KBM-7 (cell line): ENCODE measurements at places on chromosomes 3 and 15.

DNA sequence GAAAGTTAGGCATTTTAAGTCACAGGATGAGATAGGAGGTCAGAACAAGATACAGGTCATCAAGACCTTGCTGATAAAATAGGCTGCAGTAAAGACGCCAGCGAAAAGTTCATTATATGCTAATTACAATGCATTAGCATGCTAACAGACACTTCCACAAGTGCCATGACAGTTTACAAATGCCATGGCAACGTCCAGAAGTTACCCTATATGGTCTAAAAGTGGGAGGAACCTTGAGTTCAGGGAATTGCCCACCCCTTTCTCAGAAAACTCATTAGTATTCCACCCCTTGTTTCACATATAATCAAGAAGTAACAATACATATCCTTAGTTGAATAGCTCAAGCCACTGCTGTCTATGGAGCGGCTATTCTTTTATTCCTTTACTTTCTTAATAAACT, 92.7 kb upstream of the PLXND1 start:
- peak; percentile 46 for DNase-seq

DNA sequence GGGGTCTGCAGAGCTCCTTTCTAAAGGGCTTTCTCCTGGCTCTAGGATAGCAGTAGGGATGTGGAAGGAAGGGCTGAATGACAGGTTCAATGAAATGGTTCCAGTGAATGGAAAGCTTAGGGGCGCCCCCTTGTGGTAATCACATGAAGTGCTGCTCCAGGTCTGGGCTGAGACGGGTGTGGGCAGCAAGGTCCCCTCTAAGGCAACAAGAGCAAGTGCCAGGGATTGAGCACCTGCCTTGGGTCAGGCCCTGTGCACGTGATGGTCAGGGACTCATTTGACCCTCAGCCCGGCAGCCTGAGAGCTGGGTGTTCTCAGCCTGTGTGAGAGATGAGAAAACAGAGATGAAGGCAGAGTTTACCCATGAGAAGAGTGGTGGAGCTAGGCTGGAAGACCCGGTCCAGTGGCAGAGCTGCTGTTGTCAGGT, 12.1 kb upstream of the CX3CR1 start:
- peak; percentile 81 for DNase-seq

DNA sequence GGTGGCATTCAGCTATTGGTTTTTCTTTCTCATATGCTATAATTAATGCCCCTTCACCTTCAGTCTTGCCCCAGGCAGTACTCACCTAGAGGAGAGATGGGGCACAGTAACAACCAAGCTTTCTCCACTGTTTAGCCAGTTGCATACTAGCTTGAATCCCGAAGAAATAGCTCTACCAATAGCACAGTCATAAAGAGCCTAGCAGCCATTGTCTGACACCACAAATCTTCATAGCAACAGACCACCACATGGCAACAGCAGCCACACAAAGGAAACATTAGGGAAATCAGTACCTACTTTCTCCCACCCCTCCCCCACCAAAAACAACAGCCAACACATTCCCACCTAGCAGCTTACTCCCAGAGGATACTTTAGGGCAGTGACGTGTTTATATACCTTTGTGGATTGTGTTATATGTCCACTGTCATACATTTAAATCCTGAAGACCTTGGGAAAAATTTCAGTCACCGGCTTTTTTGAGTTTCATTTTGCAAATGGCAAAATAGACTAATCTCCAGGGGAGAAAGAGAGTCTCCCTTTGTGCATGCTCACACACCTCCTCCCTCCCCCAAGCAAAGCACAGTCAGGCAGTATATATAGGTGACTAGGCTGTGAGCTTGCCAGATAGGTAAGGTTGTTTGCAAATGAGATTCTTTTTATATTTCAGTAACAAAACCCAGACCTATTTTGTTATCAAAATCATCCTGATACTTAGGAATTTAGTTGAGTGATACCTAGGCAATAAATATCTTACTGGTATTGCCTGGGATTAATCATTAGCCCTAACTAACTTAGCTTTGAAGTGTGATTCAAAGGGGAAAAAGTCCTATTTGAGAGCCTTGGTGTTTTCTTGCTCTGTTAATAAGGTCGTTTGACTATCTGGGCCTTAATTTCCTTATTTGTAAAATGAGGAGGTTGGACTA, 140.6 kb downstream of the RBPMS2 start:
- peak; percentile 59 for DNase-seq

DNA sequence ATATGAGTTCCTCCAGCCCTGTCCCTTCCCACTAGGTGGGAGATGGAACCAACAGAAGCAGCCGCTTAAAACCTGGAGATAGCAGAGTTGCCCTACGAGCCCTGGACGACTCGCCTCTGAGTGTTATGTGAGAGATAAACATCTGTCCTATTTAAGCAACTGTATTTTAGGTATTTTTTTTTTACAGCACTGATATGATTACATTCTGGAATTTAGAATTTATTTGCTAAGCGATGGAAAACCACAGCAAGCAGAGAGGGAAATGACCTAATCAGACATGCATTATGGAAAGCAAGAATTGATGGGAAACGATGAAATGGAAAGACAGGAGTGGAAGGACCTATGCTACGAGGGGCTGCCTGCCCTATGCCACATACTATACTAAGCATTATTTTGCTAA, 379.0 kb upstream of the IL12A start:
- no peak for DNase-seq

- no peak for DNase-seq
Measured at GRCh38 chr15:31147456-31147855, 45.9 kb upstream of the TRPM1 start.

DNA sequence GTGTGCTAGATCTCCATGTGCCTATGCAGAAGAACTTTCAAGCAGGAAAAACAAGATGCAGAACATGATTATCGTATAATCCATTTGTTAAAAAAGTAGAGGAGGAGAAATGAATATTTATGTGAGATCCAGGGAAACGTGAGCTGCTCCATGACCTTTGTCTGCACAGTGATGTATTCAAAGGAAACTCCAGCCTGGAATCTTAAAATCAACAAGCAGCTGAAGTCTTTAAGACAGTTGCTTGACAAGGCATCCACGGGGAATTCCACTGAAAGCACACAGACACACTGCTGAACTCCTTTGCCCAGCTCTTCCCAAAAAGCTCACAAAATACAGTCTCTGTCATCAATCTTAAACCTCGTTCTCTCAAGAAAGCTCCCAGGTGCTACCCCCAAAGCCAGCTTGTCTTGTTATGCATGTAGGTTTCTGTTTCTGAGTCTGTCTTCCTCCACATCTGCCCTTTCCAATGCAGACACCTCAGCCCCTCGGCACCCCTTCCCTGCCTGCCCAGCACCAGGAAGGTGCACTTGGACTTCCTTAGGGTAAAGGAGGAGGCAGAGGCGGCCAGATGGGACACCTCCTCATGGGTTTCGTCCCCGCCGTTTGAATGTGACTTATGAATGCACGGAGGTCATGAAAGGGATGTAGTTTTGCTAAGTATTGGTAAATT, 28.7 kb downstream of the LRRK1 start:
- no peak for DNase-seq

DNA sequence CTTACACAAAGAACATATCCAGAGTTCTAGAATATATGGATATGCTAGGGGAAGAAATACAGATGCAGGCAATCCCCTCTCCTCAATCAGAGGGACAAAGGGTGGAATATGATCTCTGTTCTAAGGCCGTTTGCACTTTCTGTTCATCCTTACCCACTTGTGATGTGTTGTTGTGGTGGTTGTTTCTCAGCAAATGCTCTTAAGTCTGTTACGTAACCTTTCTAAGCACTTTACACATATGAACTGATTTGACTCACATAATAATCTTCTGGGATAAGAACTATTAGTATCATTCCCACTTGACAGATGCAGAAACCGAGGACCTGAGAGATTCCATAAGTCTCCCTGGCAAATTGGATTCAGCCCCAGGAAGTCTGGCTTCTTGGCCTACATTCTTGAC, 40.5 kb downstream of the NGRN start:
- no peak for DNase-seq

- DNase-seq = peak; percentile 78
Measured at GRCh38 chr3:190701096-190701532, 161.4 kb downstream of the GMNC start.

DNA sequence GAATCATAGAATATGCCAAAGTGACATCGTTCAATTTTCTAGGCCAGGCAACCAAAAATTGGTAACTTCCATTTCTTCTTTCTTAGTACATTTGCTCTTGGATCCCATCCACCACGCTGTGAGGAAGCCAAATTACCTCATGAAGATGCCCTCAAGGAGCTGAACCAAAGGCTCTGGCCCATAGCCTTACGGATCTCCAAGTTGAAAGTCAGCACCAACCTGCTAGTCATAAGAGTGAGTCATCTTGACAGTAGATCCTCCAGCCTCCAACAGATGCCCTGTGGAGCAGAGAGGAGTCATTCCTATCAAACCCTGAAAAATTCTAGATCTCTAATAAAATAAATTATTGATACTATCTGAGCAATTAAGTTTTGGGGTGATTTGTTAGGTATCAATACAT, 322.5 kb upstream of the COL8A1 start:
- DNase-seq = no peak

GRCh38 chr3:176795891-176796290, 401.4 kb downstream of the TBL1XR1 start:
- no peak for DNase-seq

DNA sequence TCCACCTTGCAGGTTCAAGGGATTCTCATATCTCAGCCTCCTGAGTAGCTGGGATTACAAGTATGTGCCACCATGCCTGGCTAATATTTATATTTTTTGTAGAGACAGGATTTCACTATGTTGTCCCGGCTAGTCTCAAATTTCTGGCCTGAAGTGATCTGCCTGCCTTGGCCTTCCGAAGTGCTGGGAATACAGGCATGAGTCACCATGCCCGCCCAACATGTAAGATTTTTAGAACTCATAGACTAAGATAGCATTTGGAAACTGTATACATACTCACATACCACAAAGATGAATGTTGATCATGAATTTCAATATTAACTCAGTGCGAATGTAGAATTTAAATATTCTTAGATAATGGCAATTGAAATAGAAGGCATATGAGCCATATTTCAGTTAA, 718.9 kb downstream of the NLGN1 start:
- DNase-seq = no peak

GRCh38 chr3:181629029-181629428, 82.7 kb upstream of the SOX2 start:
- no peak for DNase-seq

DNA sequence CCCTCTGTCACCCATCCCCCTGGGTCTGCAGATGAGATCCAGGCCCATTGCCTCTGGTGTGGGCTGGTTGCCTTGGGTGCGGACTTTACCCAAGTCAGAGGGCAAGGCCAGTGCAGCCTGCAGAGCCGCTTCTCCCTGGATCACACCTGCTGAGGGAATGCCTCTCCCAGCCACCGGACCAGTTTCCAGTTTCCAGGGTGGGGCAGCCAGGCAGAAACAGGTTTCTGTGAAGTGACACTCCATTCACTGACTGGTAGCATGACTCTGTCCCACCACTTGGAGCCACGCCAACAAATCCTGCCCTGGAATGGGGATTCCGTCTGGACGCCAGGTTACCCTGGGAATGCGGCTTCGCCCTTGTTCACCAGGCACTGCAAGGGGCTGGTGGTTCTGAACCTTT, 30.0 kb downstream of the PAQR5 start:
- no peak for DNase-seq

- DNase-seq = no peak
Measured at GRCh38 chr3:149384167-149384566, 6.7 kb upstream of the TM4SF1 start.

DNA sequence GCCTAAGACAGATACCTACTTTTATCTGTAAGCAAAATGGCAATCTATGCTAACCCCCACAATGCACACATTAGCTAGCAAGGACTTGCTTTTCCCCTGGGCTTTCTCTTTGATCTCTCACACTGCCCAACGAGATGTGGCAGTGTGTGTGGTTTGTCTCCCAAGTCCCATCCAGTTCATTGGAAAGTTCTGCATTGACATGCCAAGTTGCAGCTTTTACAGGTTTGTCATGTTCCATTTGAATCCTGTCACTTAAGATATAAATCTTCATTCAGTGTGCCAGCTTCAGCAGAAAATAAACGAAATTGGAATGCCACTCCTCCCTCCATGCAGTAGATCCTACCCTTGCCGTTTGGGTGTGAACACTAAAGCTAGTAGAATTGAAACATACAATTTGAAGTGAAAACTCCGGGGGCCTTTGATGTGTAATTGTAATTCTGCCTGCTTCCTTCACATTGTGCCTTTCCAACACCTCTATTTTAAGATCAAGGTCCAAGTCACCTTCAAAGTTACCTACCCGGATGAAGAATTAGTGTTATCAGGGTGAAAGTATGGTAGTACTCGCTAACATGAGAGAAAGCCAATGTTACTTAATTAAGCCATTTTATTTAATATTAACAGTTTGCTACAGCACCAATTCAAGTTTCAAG, 130.9 kb upstream of the BHLHE40 start:
- no peak for DNase-seq

- peak; percentile 15 for DNase-seq
Measured at GRCh38 chr3:112629425-112629824, 11.5 kb downstream of the CCDC80 start.

DNA sequence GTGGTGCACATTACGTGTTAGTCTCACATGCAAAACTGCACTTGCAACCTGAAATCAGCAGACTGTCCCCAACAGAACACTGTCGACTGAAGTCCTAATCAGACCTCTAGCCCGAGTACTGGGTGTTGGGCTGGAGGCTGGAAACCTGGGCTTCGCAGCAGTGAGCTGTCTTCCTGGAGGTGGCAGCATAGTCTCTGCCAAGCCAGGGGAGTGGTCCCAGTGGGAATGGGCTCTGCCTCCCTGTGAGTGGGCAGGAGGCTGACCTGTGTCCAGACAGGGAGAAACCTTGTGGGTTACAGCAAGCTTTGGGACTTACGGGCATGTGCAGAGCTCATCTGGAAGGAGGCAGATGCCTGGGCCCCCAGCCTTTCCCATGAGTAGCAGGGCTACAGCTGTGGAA, 38.2 kb upstream of the MYZAP start:
- DNase-seq = no peak

- no peak for DNase-seq
Measured at GRCh38 chr3:151946606-151947005, 73.2 kb downstream of the SUCNR1 start.

DNA sequence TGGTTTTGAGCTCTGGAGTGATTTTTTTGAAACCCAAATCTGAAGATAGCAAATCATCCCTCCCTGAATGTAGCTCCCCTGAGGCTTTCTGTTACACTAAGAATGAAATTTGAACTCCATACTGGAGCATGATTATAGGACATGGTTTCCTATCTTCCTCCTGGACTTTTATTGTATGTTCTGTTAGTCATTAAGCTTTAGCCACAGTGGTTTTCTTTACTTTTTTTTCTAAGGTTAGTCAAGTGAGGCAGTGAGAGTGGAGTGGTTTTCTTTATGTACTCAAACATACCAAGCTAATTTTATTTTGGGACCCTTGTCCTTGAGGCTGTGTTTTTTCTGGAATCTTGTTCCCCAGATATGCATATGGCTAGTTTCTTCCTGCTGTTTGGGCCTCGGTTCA, 55.2 kb upstream of the FRMD4B start:
- DNase-seq = no peak

- DNase-seq = no peak
Measured at GRCh38 chr15:69369631-69370030, 44.5 kb upstream of the KIF23 start.

- no peak for DNase-seq
Measured at GRCh38 chr3:167241048-167241845, 138.8 kb downstream of the ZBBX start.

- DNase-seq = no peak
Measured at GRCh38 chr3:169213956-169214355, 449.6 kb downstream of the MECOM start.

- DNase-seq = peak; percentile 26
Measured at GRCh38 chr3:186519021-186519658, 25.0 kb downstream of the CRYGS start.
